ENCODE measurements at places on chromosomes 5 and 9.

DNA sequence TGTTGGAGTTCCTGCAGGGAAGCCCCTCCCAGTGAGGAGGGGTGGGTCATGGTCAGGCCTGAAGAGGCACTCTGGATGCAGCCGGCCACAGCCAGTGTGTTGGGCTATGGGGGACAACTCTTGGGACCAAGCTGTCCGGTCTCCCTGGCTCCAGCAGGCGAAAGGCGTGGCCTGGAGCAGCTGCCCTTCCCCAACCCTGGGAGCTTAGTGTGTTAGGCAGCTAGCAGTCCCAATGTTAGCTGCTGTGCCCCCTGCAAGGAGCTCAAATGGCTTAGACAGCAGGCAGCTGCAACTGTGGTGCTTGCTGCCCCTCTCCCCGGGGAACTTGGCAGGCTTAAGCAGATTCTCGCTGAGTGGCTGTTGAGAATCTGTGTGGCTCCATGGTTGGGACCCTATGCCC is 67.5 kb upstream of the ACTBL2 start:
- DNase-seq, result no peak

DNA sequence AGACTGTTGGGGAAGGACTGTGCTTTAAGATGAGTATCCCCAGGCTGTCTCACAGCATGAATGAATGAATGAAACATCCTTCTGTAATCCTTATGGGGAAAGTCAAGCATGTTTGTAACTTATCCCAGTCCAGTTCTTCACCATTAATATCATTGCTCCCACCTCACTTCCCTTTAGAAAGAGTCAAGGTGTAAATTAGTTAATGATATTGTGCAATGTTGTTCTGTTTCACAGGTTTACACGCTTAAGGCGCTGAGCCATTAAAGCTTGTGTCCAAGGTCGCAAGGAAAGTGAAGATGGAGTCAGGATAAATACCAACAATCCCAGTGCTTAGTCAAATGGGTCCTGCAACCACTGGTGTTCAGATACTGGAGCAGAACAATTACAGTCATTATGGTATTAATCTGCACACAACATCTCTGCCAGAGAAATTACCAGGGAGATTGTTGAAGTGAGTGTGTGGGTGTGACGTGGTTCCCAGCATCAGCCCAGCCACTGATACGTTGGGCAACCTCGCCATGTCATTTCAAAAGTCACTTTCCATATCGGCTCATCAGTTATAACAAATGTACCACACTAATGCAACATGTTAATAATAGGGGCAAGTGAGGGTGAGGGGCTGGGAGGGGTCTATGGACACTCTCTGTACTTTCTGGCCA is 1.5 kb upstream of the MYO10 start:
- DNase-seq, result no peak

GRCh38 chr9:110255463-110256379 is 586 bp downstream of the TXN start:
- DNase-seq, result no peak

GRCh38 chr5:134114886-134115805 is 665 bp downstream of the TCF7 start:
- DNase-seq, result peak; percentile 86

GRCh38 chr9:135978642-135979546 is 17.7 kb upstream of the UBAC1 start:
- DNase-seq, result no peak

GRCh38 chr5:72723581-72723980 is 92.9 kb upstream of the TNPO1 start:
- DNase-seq, result no peak

DNA sequence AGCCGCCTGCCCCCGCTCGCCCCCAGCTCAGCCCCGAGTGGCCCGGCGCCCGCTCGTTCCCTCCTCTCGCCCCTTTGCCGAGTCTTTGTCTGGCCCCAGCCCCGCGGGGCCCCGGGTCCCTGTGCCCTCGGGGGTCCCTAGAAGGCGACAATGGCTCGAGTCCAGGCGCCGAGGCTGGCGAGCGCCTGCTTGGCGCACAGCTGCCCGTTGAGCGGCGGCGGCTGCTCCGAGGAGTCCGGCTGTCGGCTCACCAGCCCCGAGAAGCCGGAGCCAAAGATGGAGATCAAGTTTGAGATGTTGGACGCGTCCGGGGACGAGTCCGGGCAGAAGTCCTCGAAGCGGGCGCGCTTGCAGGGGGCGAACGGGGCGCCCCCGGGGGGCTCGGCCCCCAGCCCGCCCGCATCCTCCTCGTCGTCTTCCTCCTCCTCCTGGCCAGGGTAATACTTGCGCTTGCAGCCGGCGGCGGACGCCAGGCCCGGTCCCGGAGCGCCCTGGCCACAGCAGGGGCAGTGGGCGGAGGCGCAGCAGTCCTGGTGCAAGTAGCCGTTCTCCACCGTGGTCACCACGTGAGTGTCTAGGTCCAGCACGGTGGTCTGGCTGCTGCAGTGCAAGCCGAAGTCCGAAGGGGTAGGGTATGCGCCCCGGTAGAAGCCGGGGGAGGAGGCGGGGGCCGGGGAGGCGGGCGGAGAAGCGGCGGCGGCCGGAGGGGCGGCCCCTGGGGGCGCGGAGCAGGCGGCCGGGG is 1.2 kb downstream of the IER5L start:
- no peak for DNase-seq

- no peak for DNase-seq
These were observed 52.6 kb downstream of the PDCD1LG2 start for GRCh38 chr9:5562806-5563416.

DNA sequence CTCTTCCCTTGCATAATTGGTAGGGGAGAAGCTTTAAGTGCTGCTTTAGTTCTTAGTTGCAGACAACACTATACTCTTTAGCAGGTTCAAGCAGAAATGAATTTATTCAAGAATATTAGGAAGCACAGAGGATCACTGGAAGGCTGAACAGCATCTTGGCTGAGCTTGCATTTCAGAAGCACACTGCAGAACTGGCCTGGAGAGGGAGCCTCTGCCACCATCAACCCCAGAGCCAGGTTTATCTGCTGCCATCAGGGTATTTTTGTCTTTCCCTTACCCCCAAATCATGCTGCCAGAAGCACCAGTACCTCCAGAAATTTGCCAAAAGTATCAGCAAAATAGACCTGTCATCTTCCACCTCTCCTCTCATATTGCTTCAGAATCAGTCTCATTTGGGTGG is 440.7 kb downstream of the DMAC1 start:
- DNase-seq, result no peak

GRCh38 chr9:135951889-135952663 is 9.1 kb downstream of the UBAC1 start:
- DNase-seq, result no peak

DNA sequence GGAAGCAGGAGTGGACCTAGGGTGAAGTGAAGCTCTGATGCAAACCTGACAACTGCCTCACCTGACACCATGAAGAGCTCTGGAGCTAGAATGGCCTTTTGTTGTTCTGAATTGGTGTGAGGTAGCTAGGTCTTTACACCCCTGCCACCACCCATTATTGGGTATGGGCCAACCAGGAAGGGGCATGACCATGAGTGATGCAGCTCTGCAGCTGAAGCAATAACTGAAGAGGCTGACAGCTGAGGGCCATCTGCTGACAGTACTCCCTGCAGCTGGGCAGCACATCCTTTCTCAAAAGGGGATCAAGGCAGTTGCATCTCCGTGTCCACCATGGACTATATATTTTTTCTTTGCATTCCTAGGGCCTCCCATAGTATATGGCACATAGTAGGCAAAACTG is 87.0 kb upstream of the TLE1 start:
- DNase-seq, result no peak

DNA sequence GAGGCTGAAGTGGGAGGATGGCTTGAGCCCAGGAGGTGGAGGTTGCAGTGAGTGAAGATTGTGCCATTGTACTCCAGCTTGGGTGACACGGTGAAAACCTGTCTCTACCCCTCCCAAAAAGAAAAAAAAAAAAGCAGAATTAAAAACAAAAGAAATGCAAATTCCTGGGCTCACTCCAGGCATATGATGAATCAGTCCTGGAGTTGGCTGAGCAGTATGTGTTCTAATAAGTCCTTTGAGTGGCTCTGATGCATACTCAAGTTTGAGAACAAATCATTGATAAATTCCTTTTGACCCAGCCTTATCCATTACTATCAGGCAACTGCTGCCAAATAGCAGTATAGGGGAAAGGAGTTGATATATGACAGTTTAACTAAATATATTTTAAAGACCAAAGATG is 28.3 kb downstream of the UHRF2 start:
- no peak for DNase-seq

DNA sequence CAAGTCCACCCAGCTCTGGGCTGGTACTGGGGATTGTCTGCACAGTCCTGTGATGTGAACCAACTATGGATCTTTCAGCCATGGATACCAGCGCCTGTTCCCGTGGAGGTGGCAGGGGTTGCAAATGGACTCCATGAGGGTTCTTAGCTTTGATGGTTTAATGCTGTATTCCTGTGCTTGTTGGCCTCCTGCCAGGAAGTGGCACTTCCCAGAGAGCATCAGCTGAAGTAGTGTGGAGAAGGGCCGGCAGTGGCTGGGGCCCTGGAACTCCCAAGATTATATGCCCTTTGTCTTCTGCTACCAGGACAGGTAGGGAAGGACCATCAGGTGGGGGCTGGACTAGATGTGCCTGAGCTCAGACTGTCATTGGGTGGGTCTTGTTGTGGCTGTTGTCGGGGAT is 1104.8 kb upstream of the COX7C start:
- DNase-seq, result no peak

GRCh38 chr9:94082553-94082952 is 1.7 kb upstream of the PTPDC1 start:
- no peak for DNase-seq

- no peak for DNase-seq
These were observed 60.1 kb upstream of the SPATA31C2 start for GRCh38 chr9:88198341-88198807.

GRCh38 chr5:132427281-132428146 is 58.0 kb downstream of the SLC22A5 start:
- DNase-seq, result peak; percentile 54

DNA sequence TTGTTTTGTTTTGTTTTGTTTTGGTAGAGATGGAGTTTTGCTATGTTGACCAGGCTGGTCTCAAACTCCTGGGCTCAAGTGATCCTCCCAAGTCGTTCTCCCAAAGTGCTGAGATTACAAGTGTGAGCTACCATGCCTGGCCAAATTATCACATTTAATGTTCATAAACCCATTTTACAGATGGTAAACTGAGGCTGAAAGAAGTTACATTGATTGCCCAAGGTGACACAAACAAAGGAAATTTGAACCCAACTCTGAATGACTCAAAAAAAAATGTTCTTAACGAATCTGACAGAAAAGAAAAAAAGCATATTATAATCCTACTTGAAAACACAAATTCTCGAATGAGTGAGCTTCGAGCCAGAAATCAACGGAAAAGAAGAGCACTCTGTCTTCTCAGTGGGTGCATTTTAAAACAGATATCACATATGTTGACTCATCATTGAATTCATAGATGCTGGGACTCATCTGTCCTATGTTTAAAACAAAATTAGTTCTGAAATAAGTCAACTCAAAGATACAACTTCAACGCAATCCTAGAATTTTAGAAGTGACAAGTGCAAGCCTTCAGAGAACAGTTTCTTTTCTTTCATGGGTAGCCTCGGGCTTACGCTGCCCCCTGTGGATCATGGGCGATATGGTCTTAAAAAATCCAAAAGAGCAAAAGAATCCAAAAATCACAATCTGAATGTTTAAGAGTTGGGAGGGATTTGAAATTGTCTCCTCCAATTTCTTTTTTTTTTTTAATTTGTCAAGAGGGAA is 28.4 kb downstream of the TIMD4 start:
- DNase-seq, result peak; percentile 13
